Retinal pigment epithelial cell (primary cell): ENCODE measurements at places on chromosomes 16 and 17.

GRCh38 chr16:4873091-4873490, 25.8 kb downstream of the UBN1 start:
- no peak for DNase-seq

DNA sequence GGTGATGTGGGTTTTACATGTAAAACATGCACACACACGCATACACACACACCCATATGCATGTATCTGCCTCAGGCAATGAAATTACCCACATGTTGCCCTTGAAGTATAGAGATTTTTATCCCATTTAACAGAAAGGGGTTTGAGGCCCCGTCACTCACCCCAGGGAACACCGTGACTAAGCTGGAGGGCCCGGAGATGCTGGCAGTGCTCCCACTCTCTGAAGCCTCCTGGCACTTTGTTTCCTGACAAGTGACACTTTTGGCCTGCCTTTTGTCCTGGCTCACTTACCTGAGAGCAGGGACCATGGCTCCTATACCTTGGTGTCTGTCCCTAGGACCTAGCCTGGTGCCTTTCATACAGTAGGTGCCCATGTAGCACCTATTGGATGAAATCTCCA, 50.0 kb upstream of the TNRC6C start:
- DNase-seq, result no peak

DNA sequence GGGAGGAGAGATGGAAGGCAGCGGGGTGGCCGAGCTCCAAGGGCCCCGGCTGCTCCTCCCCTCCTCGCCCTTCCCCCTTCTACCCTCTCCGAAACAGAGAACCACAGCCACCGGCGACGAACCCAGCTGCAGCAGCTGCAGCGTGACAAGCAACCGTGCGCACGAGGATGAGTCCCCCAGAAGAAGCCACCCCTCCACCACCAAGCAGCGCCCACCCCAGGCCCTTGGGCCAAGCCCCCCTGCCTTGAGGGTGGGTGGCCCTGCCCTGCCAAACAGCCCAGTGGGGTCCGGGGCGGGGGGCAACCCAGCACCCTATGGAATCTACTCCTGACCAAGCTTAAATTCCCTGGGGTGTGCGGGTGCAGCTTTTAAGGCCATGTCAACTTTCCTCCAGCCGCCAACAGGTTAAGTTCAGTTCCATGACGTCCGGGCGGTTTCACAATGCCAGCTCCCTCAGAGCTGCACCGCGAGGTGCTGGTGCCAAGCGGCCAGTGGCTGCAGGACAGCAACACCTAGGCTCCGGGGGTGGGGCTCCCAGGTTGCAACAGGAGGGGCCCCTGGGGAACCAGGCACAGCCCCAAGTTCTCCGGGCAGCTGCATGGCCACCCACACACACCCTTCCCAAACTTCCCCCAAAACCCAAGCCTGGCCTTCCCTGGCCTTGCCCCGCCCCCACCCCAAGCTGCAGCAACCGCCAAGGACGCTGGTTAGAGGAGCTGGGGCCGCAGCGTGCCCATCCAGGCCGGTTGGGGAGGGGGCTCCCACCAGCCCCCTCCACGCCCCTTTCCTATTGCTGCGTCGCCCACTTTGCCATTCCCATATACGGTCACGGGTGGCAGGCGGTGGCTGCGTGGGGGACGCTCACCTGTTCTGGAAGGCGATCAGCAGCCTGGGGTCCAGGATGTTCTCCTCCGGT, 2.0 kb downstream of the CBX4 start:
- peak; percentile 53 for DNase-seq

DNA sequence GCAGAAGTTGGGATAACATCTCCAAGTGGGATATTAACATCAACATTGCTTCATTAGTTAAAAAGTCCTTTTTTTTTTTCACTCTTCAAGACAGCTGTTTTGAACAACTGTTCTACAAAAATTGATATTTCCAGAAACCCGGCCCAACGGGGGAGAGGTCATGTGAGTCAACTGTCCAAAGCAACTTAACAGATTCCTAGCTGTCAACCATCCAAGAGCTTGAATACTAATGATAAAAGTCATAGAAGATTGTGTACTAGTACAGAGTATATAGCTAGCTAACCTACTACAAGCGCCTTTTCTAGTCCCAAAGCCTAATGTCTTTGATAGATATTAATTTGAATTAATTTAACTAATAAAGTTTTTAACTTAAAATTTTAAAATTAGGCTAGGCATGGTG, 172.0 kb downstream of the CYB561 start:
- no peak for DNase-seq

DNA sequence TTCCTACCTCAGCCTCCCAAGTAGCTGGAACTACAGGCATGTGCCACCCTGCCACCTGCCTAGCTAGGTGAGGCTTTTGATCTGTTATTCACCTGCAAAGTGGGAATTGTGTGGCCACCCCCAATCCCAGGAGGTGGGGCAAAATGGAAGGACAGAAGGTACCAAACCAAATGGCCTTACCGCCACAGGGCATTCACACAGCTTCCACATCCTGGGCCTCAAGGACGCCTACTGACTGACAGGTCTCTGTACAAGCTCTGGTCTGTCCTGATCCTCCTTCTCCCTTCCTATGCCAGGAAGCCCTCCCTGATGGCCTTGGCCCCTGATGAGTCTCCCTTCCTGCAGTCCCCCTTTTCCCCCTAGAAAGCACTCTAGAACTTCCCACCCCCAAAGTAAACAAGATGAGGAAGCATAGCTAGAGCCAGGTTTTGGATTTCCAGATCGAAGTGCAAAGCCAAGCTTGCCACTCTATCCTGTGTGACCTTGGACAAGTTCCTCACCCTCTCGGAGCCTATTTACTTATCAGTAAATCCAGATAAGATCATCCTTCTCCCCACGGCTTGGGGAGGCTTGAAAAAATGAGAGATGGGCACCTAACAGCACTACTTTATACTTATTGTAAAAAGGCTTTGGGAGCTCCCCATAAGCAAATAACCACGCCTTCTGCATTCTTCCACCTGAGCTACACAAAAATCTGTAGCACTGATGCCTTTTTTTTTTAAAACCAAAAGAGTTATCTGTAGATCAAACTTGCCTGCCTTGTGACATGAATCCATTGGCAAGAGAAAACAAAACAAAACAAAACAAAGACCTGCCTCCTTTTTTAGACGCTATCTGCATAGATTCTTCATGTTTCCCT, 4.5 kb downstream of the PLLP start:
- no peak for DNase-seq

GRCh38 chr16:79104567-79104966, 496.0 kb downstream of the MAF start:
- DNase-seq, result peak; percentile 26

GRCh38 chr17:58564971-58565370, 50.5 kb upstream of the MTMR4 start:
- DNase-seq, result no peak

GRCh38 chr16:21159281-21159951, 942 bp downstream of the LDAF1 start:
- no peak for DNase-seq

DNA sequence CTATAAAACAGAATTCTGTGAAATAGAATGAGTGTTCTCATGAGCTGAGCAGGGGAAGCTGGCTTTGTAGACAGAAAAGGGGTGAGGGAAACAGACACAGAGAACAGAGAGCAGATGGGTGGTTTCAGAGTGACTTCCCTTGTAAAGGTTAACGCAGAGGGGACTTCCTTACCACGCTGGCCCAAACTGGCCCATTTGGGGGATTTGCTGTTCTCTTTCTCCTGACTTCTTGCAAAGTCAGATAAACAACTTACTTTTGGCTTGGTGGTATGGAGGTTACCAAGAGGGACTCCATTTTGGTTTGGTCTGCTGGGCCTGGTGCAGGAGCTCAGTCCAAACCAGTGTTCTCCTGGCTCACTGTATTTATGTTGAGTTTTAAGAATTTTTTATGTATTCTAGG, 48.4 kb downstream of the SEC14L1 start:
- DNase-seq, result no peak

DNA sequence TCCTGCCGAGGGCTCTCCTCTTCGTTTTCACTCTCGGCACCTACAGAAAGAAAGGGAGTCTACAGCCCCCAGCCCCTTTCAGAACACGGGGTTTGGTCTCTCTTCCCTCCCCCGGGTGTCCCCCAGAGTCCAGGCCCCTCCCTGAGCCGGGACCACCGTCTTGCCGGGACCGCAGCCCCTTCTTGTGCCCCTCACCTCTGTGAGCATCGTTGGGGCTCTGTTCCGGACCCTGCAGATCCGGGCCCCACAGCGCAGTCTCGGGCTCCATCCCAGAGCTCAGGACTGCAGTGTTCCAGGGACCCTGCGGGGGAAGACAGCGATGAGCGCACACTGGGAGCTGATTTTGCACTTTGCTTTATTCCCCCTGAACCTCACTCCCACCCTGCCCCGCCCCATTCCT, 2.8 kb downstream of the ZNF629 start:
- DNase-seq, result no peak

DNA sequence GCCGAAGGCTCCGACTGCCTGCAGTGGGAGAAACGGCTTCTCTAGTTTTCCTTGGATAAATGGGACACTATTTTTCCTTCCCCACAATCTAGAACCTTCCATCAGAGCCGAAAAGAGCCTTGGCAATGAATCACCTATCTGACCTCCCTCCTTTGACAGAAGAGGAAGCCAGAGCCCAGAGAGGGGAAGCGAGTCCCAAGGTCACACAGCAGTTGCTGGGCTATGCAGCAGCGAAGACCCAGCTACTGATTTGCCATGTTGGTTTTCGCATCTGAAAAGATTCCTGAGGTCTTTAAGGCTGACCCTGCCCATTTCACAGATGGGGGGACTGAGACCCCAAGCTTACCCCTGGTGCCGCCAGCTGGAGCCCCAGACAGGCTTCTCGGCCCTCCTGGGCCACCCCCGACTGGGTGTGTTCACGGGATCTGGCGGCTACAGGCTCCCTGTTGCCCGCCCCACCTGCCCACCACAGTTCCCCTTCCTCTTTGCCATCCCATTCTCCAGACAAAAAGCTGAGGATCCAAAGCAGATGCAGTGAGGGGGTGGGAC, 45.9 kb downstream of the RAI1 start:
- DNase-seq, result no peak

DNA sequence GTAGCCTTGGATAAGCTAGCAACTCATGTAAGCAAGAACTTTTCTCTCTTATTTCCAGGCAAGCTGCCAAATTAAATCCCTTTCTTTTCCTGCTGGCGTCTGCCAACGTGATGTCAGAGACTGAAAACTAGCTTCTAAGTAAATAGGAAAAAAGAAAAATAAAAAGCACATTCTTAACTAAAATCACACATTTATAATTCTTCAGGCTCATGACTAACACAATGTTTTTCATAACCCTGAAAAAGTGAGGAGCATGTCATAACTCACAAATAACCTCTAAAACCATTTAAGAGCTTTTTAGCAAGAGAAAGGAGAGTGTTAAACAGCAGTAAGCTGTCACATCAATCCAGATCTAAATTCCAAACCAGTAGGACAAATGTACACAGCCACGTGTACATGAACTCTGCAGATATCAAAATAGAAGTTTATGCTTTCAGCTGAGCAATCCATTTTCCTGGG, 110.0 kb downstream of the N4BP1 start:
- peak; percentile 95 for DNase-seq

- DNase-seq, result no peak
Observed at GRCh38 chr16:27924411-27925118, 138.9 kb downstream of the GSG1L start.

DNA sequence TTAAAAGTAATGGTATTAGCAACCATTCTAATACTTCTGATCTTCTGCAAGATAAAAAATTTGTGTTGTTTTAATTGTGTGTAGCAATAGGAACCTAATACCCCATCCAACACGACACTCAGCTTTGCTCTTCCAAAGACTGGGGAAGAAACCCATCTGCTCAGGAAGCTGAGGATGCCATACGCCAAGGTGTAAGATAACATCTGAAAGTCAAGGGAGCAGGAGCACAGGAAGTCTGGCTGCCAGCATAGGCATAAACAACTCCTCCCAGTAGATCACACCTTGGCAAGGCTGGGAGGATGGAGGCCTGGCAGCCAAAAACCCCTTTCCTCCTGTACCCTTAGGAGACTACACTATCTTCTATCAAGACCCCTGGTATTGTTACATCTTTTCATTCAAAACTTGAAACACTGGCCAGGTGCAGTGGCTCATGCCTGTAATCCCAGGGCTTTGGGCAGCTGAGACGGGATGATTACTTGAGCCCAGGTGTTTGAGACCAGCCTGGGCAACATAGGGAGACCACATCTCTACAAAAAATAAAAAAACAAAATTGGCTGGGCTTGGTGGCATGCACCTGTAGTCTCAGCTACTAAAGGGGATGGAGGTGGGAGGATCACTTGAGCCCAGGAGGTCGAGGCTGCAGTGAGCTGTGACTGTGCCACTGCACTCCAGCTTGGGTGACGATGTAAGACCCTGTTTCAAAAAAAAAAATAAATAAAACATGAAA, 5.7 kb upstream of the SPHK1 start:
- no peak for DNase-seq

DNA sequence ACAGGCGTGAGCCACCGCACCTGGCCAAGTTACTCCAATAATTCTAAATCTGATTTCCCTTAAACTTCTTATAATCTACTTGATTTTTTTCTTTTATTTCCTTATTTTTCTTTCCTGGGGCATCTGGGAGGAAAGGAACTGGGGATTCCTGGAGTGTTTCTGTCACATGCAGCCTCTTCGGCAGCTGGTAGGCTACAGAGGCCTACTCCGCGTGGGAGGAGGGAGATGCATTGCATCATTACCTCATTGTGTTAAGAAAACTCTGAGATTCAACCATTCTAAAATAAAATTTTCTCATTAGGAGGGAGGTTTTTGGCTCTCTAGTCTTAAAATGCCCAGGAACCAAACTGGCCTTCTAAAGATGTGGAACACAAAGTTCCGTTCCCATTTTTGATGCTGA, 64.0 kb downstream of the SOX9 start:
- peak; percentile 32 for DNase-seq

DNA sequence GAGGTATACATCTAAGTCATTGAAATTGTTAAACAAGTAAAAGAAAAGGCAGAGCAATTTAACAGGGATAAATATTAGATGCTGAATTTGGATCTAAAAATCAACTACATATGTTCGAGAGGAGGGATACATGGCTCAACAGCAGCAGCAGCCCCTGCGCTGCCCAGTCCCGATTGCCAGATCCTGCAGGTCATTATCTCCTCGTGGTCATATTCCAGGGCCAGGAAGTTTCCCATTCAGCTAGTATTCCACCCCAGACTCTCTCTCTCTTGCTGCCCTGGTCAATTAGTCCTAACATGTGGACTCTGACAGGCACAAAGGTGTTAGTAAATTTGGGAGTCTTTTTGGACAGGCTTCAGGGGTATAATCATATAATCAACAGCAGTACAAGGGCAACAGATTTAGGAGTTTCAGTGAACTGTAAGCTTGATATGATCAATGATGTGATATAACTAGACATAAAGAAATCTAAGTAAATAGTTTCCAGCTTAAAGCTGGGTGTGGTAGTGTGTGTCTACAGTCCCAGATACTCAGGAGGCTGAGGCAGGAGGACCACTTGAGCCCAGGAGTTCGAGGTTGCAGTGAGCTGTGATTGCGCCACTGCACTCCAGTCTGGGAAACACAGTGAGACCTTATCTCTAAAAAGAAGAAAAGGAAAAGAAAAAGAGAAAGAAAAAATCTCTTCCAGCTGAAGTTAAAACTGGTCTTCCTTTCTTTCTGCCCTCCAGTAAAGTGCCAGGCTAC, 96.5 kb upstream of the MED13 start:
- no peak for DNase-seq

DNA sequence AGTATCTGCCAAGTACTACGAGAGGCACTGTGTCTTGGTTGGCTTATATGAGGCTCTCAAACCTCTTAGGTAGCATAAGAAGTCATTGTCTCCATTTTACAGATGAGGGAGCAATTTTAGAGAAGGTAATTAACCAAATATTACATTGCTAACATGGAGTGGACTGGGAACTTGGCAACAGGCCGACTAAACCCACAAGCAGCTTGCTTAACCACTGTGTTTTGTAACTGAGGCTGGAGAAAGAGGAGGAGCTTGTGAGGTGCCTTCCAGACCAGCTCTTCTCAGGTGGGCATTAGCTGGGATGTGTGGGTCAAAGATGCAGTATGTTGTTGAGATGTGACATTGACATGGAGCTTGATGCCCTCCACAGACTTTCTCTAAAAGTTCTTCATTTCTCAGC, 835.6 kb upstream of the RBFOX1 start:
- DNase-seq, result no peak
